ENCODE measurements at places on chromosomes 2 and 18.
A peak's percentile ranks its signal among the peaks of the same experiment; 100 is the strongest.

DNA sequence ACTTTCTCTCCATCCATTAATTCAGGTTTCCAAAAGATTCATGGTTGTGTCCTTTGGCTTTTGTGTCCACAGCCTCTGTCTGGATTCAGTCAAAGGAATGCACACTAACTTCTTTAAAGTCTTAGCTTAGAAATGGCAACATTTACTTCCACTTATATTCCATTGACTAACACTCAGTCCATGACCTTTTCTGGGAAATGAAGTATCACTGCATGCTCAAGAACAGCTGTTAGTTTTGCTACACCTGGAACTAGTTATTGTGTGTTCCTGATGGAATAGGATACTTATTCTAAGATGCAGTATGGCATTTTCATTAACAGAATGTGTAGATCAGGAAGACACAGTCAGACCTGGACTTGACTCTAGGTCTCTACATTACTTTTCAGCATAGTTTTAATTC lies 88.8 kb downstream of the KYNU start:
- no peak overlapping the region for H3K4me3 ChIP-seq
- H3K36me3 ChIP-seq: no peaks in the 10 kb centered on the region
- peaks cover 2% of the 10 kb centered on the region for H3K27me3 ChIP-seq
- no peaks in the 10 kb centered on the region for H3K4me1 ChIP-seq

DNA sequence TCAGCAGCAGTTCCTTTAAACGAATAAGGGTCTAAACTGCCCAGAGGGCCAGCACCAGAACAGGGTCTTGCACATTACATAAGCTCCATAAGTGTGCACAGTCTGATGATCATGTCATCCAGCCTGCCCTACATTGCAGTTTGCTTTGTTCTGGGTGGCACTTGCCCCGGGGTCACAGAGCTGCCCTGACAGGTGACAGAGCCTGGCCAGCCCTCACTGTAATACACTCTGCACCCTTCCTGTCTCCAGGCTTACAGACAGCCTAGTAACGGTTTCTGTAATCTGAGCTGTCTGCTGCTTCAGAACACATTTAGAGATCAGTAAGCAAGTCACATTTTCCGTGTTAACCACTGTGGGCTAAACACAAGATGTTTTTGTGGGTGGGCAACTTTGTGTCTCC lies 213.3 kb downstream of the FAM210A start:
- H3K4me1 ChIP-seq: peaks cover 24% of the 10 kb centered on the region
- no peak for DNase-seq
- H3K27me3 ChIP-seq: no peaks in the 10 kb centered on the region
- no peak overlapping the region for H3K27ac ChIP-seq
- no peak overlapping the region for H3K4me3 ChIP-seq
- peaks cover 2% of the 10 kb centered on the region for H3K36me3 ChIP-seq

- peaks cover 22% of the 10 kb centered on the region for H3K4me1 ChIP-seq
- H3K4me3 ChIP-seq: peak overlapping the region; percentile 5
- H3K36me3 ChIP-seq: peaks cover 6% of the 10 kb centered on the region
- peaks cover 26% of the 10 kb centered on the region for H3K27me3 ChIP-seq
These were observed 162.0 kb upstream of the RMP24 start for GRCh38 chr18:35810520-35810919.

- no peak overlapping the region for H3K27ac ChIP-seq
- no peaks in the 10 kb centered on the region for H3K27me3 ChIP-seq
- no peaks in the 10 kb centered on the region for H3K36me3 ChIP-seq
These were observed 349.5 kb downstream of the IRS1 start for GRCh38 chr2:226450141-226450540.

DNA sequence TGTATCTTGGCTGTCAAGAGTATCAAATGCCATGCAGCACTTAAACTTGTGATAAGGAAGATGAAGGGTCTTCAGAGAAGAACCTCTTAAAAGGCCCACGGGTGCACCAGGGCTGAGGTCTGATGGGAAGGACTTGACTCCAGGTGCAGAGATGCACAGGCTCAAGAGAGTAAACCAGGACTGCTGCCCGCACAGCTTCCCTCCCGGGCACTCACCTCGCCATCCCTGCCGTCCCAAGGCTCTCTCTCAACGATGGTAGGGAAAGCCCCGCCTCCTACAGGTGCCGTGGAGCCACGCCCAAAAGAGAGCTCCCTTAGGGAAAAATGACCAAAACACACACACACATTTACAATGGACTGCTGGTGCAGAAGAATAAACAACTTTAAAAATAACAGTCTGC lies 27.9 kb downstream of the PDIA6 start:
- peaks cover 35% of the 10 kb centered on the region for H3K36me3 ChIP-seq
- H3K4me1 ChIP-seq: peaks cover 7% of the 10 kb centered on the region
- DNase-seq: no peak
- H3K27me3 ChIP-seq: no peaks in the 10 kb centered on the region
- H3K4me3 ChIP-seq: no peak overlapping the region

- no peak overlapping the region for H3K4me3 ChIP-seq
- no peaks in the 10 kb centered on the region for H3K36me3 ChIP-seq
- H3K27me3 ChIP-seq: no peaks in the 10 kb centered on the region
- H3K4me1 ChIP-seq: no peaks in the 10 kb centered on the region
These were observed 62.8 kb downstream of the PRELID3A start for GRCh38 chr18:12470382-12471075.

DNA sequence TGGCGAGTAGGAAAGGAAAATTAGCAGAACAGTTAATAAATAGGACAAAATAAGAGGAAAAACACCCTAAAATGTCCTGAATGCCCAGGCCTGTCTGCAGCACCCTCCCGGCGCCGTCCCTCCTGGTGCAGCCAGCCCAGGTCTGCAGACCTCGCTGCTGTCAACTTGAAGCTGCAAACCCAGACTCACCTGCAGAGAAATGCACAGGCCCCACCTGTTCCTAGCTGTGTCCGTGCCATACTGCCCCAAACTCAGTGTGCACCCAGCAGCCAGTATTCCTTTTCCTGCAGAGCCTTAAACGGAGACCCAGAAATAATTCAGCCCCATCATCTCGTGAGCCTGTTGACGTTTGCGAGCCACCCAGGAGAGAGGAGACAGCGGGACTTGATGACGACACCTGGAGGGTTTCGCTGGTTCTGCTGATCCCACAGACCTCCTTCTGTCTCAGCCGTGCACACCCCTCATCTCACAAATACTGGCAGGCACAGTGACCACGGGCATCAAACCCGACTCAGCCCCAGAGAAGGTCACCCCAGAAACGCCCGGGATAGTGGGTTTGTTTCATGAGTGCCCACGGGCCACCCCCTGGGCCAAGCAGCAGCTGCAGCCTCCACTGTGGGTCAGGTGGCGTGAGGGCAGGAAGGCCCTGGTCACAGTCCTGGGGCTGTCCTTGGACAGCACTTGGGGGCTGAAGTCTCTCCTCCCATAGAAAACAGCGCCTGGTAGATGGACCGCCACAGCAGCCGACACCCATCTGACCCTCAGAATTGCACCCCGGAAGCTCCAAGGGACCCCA lies 239.5 kb upstream of the SALL3 start:
- no peak for DNase-seq
- H3K4me3 ChIP-seq: no peak overlapping the region
- H3K27me3 ChIP-seq: no peaks in the 10 kb centered on the region
- no peaks in the 10 kb centered on the region for H3K36me3 ChIP-seq
- no peak overlapping the region for H3K27ac ChIP-seq

DNA sequence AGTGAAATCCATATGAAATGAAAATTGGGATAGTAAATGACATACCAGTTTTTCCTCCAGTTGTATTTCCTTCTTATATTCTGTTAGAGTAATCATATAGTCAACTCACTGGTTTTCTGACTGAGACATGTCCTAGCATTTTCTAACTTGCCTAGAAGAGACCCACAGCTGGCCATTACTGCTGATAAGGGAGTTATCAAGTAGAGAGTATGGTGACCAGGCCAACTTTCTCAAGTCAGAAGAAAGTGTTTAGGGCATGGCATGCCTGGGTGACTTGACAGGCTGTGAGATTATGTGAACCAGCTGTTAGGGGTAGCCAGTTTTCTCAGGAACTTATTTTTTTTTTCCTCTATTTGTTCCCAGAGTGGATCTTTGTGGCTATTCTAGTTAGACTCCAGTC lies 81.2 kb downstream of the GPD2 start:
- no peaks in the 10 kb centered on the region for H3K4me1 ChIP-seq
- no peak overlapping the region for H3K27ac ChIP-seq
- H3K27me3 ChIP-seq: no peaks in the 10 kb centered on the region
- H3K36me3 ChIP-seq: peaks cover 4% of the 10 kb centered on the region
- no peak overlapping the region for H3K4me3 ChIP-seq
- DNase-seq: no peak

DNA sequence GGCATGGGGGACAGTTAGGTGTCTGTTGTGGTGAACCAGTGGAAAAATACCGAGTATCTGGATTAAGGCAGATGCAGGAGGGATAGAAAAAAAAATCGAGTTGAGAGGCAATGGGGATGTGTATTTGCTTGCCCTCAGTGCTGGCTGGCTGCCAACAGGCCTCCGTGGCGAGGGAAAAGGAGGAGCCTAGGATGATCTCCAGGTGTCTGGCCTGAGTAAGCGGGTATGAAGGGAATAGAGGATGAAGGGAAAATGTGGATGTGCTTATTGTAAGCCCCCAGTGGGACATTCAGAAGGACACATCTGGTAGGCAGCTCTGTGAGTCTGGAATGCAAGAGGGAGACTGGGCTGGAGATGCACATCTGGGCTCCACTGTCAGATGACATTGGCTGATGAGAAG lies 22.8 kb downstream of the KCNS3 start:
- H3K36me3 ChIP-seq: peaks cover 1% of the 10 kb centered on the region
- no peak for DNase-seq
- no peak overlapping the region for H3K27ac ChIP-seq

GRCh38 chr18:46480226-46480625 lies 176.8 kb downstream of the LOXHD1 start:
- H3K36me3 ChIP-seq: no peaks in the 10 kb centered on the region
- no peaks in the 10 kb centered on the region for H3K4me1 ChIP-seq
- no peak overlapping the region for H3K4me3 ChIP-seq
- DNase-seq: no peak

DNA sequence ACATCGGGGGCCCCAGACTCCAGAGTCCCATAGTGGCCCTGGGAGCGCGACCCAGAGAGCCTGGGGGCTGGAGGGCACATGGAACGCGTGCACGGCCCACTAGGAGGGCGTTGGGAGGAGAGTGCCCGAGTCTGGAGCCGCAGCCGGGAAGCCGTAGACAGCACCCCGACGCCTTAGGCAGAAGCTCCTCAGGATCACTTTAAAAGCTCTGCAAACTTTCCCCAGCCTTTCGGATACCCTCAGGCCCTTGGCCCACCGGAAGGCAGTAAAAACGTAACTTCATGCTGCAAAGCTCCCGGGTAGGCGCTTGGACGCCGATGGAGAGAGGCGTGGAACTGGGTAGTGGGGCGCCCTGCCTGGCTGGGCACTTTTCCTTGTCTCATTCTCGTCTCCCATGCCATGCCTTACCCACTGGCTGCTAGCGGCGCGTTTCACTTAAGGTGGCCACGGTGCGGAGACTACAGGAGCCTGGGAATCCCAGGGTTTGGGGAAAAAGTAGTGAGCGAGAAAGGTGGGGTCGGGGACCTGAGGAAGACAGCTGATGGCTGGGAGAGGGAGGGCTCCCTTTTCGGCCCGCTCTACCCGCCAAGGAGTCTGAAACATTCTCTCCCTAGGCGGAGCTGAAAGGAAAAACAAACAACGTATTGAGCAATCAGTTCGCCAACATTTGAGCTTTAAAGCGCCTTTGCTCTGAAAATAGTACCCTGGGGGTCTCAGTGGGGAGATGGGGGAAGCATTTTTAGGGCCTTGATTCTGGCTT lies 141.8 kb downstream of the MEIS1 start:
- H3K27ac ChIP-seq: no peak overlapping the region
- H3K36me3 ChIP-seq: peaks cover 6% of the 10 kb centered on the region
- no peak for DNase-seq
- H3K27me3 ChIP-seq: peaks cover 39% of the 10 kb centered on the region

- H3K27ac ChIP-seq: no peak overlapping the region
- no peaks in the 10 kb centered on the region for H3K4me1 ChIP-seq
- DNase-seq: no peak
- H3K27me3 ChIP-seq: no peaks in the 10 kb centered on the region
These were observed 60.5 kb upstream of the POMC start for GRCh38 chr2:25228848-25229278.

DNA sequence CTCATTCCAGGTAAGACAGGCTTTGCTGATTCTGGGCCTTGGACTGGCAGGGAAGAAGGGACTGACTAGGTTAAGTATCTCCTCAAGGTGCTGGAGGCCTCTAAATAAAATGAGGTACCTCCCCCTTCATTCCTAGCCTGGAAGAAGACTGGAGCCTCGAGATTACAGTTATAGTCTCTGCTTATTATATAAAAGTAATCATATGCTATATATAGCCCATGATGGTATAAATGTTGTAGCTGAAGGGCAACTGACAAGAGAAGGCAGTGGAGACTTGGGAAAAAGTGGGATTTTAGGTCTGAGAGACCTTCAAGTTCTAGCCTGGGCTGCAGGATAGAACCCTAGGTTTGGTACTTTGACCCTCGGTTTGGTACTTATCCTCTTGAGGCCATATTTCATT lies 248.3 kb downstream of the PLCL1 start:
- H3K4me3 ChIP-seq: no peak overlapping the region
- H3K36me3 ChIP-seq: no peaks in the 10 kb centered on the region
- H3K4me1 ChIP-seq: no peaks in the 10 kb centered on the region
- no peak for DNase-seq

DNA sequence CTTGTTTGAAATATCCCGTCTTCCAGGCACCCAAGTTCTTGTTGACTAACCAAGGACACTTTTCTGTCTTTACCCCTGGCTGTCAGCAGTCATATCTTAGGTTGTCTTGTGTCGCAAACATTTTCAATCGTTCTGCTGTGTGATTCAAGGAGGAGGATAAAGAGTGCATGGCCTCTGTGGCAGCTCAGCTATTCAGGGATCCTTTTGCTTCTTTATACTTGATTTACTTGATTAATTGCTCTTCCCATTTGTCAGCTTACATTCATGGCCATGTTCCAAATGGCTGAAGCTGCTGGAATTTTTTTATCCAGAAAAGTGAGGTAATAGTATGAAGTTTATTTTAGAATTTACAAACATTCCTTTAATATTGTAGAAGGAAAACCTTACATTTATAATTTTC lies 97.3 kb upstream of the FZD5 start:
- DNase-seq: no peak
- H3K27me3 ChIP-seq: no peaks in the 10 kb centered on the region
- H3K4me3 ChIP-seq: no peak overlapping the region
- no peak overlapping the region for H3K27ac ChIP-seq

GRCh38 chr2:10433947-10434885 lies 13.9 kb downstream of the ODC1 start:
- no peak overlapping the region for H3K27ac ChIP-seq
- no peak overlapping the region for H3K4me3 ChIP-seq
- H3K36me3 ChIP-seq: no peaks in the 10 kb centered on the region
- peaks cover 10% of the 10 kb centered on the region for H3K4me1 ChIP-seq

- peaks cover 3% of the 10 kb centered on the region for H3K4me1 ChIP-seq
- DNase-seq: no peak
- no peak overlapping the region for H3K27ac ChIP-seq
These were observed 31.0 kb upstream of the EPB41L3 start for GRCh38 chr18:5574843-5575242.

- no peaks in the 10 kb centered on the region for H3K27me3 ChIP-seq
- H3K4me3 ChIP-seq: no peak overlapping the region
- no peak for DNase-seq
These were observed 93.3 kb downstream of the MAP4K4 start for GRCh38 chr2:101790857-101791256.

DNA sequence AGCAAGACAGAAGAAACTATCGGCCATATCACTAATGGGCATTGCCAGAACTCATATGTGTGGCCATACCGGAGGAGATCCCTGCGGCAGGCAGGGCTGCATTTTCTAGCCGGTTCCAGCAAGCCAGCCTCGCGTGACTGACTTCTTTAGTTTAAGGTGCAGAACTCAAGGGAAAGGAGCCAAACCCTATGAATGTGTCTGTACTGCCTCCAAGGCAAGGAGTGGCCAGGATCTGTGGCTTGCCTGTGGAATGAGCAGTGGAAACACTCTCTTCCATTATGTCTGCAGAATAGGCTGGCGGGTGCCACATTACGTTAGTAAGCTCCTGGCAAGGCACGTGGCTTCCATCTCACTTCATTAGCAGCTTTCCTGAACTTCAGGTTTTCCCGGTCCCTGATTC lies 137.6 kb downstream of the ATL2 start:
- H3K27me3 ChIP-seq: peaks cover 13% of the 10 kb centered on the region
- no peak overlapping the region for H3K4me3 ChIP-seq
- no peaks in the 10 kb centered on the region for H3K4me1 ChIP-seq
